NCI-H526 (cell line): ENCODE measurements at places on chromosomes 11 and 22.

DNA sequence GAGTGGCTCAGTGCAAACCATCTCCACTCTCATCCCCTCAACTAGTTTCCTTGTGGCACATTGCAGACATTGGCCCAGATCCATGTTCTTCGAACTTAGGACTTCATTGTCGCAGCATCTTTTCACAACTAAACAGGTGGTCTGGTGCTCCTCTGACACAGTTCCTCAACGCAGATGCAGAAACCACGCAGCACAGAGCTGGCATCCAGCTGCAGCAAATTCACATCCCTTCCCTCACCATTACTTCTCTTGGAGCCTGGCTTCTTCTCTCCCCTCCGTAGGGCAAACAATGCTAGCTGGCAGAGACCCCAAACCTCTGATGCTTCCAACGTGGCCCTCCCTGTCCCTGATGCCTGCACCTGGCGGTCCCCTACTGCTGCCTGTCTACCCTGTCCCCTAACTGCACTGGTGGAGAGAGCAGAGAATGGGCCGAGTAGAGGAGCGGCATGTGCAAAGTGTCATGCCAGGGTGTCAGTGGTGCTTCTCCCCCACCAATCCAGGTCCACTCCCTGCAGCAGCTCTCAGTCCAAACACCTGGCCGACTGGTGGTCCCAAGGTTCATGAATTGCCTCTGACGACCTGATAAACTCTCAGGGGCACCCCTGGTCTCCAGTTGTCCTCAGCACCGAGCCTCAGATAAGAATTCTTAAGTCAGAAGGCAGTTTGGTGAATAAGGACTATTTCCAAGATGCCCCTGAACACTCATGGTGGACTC is 18.1 kb downstream of the TMPRSS13 start:
- DNase-seq, result no peak

DNA sequence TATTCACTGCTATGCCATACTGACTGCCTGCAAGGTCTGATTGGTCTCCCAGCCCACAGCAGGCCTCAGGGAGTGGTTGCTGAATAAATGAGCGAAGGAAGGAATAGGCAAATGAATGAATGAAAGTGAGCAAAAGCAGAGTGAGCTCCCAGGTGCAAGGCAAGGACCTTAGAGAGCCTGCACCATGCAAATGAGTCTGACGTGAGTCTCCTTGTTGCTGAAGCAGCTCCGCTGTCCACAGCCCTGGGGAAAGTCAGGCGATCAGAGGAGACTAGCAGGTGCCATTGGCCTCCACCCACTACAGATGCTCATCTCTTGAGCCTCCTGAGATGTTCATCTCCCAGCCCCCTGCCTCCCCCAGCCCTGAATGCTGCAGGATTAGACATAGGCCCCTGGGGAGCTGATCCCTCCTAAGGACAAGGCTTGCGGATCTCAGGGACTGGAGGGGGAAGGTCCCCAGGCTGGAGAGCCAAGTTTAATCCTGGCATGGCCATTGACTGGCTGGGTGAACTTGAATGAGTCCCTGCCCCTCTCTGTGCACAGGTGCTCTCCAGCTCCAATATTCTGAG is 22.1 kb downstream of the GDPD5 start:
- peak; percentile 73 for DNase-seq

- no peak for DNase-seq
Observed at GRCh38 chr11:14357881-14358728, 878 bp downstream of the RRAS2 start.

- DNase-seq, result no peak
Observed at GRCh38 chr11:86360775-86361395, 13.8 kb upstream of the CCDC81 start.

- DNase-seq, result peak; percentile 36
Observed at GRCh38 chr11:129281471-129282415, 89.6 kb upstream of the ARHGAP32 start.

DNA sequence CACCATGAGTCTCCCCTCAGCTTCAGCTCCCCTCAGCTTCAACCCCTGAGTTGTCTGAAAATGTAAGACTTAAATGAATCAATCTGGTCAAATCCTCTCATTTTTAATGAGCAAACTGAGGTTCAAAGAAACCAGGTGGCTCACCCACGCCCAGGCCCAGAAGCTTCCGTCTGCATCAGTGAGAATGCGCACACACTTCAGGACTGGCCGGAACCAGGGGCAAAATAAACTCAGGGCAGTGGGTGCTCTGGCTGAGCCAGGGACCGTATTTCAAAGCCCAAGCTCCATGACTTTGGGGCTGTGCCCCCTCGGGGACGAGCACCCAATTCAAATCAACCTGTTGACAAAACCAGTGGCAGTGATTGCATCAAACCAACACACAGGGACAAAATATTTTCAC is 3.1 kb downstream of the SULT4A1 start:
- no peak for DNase-seq

- peak; percentile 67 for DNase-seq
Observed at GRCh38 chr22:41280065-41280464, 5.9 kb downstream of the RANGAP1 start.

GRCh38 chr22:36419177-36419911 is 31.6 kb upstream of the MYH9 start:
- DNase-seq, result no peak

GRCh38 chr11:126159719-126160344 is 51.6 kb downstream of the RPUSD4 start:
- peak; percentile 99 for DNase-seq

- DNase-seq, result no peak
Observed at GRCh38 chr11:127037596-127037995, 37.0 kb upstream of the KIRREL3 start.

- DNase-seq, result no peak
Observed at GRCh38 chr22:46834021-46834737, 71.7 kb downstream of the TBC1D22A start.

GRCh38 chr11:65356394-65356972 is 1.9 kb downstream of the TIGD3 start:
- DNase-seq, result no peak

- DNase-seq, result no peak
Observed at GRCh38 chr11:131977854-131978253, 607.4 kb downstream of the NTM start.

DNA sequence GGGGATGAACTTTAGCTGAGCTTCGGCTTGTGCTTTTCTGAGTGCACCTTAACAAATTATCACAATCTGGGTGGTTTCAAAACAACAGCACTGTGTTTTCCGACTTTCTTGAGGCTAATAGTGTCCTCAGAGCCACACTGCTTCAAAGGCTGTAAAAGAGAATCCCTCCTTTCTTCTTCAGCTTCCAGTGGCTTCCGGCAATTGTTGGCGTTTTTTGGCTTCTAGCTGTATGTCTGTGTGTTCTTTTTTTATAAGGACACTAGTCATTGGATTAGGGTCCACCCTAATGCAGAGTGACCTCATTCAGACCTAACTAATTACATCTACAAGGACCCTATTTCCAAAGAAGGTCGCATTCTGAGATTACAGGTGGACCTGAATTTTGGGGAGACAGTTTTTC is 30.6 kb downstream of the KIAA1671 start:
- no peak for DNase-seq

DNA sequence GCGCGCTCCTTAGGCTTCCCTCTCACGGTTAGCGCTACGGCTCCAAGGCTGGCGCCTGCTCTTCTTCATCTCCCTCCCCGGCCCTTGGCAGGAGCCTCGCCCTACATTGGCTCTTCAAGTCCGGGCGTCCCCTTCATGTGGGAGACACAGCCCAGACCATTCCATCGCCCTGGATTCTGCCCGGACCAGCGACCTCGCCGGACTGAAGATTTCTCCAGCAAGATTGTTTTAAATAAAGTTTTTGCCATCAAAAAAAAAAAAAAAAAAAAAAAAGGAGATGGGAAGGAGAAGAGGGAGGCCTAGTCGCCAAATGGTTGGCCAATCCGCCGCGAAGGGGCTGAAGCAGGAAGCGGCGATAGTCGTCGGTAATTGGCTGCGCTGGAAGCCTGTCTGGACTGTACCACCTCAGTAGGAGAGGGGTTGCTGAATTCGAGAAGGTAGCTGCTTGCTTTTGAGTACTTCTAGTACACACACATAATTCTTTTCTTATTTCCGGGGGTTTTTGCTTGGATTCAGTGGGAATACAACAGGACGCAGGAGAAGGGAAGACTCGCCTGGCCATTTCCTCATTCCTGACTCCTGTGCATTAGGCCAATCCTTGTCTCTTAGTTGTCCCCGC is 688 bp upstream of the ZDHHC5 start:
- peak; percentile 99 for DNase-seq

DNA sequence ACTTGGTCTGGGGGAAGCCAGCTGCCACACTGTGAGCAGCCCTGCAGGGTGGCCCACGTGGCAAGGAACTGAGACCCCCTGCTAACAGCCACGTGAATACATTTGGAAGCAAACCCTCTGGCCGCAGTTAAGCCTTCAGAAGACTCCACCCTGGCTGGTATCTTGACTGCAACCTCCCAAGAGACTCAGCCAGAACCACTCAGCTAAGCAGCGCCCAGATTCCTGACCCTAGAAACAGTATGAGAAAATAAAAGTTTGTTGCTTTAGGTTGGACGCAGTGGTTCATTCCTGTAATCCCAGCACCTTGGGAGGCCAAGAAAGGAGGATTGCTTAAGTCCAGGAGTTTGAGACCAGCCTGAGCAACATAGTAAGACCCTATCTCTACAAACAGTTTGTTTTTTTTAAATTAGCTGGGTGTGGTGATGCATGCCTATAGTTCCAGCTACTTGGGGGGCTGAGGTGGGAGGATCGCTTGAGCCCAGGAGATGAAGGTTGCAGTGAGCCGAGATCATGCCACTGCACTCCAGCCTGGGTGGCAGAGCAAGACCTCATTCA is 8.7 kb downstream of the ZMAT5 start:
- DNase-seq, result no peak

- no peak for DNase-seq
Observed at GRCh38 chr11:134196756-134197155, 27.0 kb downstream of the NCAPD3 start.

GRCh38 chr11:279966-280705 is 1.9 kb downstream of the NLRP6 start:
- DNase-seq, result peak; percentile 52

DNA sequence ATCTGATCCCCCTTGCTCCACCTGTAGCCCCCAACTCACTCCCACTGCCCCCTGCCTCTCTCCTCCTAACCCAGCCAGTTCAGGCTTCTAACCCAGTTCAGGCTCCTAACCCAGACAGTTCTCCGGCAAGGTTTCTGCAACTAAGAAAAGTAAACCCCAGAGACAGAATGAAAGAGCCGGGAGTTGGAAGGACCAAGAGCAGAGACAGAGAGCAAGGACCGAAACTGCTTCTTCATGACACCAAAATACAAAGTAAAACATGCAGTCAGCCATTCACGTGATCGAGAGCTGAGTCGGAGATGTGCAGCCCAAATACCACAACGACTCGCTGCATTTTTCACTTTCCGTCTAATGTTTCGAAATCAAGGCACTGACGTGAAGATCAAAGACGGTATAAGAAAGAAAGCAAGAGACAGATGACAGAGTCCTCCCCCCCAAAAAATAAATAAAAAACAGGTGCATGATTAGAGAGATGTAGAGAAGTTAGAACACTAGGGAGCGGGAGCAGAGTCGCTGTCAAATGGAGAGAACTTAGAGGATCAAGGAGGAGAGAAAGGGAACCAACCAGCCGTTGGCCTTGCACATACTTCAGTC is 884 bp downstream of the IL10RA start:
- no peak for DNase-seq

GRCh38 chr11:84541731-84542340 is 1085.3 kb downstream of the DLG2 start:
- no peak for DNase-seq

GRCh38 chr11:16902781-16903378 is 111.3 kb downstream of the PLEKHA7 start:
- DNase-seq, result no peak

DNA sequence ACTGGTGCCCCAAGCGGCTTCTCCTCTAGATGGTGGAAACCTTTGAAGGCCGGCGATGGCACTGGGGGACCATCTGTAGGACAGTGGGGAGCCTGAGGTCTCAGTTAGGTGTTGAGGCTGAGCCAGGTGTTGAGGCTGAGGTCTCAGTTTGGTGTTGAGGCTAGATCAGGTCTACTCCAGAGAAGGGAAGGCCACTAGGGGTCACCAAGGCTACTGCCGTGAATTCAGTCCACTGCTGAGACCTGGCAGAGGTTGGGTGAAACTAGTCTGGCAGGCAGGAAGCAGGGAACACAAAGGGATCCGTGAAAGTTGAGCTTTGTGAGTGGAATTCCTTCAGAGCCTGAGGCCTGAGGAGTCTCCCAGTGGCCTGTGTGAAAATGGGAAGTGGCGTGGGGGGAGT is 123.8 kb upstream of the FGF3 start:
- DNase-seq, result no peak

DNA sequence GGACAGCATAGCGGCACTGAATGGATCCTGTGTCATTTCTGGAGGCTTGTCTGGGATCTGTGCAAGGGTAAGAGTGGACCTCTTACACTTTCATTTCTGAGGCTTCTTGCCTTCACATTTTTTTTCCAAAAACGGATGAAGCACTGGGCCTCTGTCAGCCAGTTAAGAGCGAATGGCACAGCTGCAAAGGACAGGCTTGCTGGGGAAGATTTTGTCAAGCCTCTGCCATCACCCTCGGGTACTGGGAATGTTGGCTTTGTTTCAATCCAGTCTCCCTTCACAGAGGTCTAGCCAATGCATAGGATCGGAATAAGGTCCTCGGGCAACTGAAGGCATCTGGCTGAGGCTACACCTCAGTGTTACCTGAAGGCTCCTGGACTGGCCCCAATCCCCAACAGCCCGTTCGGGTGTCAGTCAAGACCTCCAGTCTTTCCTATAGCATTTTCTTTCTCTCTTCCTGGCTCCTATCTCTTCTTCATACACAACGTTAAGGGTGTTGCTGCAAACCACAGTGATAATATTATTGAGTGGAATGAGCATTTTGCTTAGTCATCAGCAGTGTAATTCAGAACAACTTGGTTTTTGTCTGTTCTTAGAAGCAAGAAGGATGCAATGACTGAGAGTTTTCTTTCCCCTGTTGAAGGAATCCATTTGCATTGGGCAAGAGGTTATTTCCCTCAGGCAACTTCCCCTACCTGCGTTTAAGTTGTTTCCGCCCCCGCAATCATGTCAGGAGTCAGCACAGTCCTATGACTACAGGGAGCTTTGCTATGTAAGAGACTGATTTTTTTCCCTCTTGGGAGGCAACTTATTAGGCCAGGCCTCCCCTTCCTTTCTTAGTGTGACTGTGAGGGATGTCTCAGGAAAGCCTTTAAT is 22.8 kb downstream of the NPAT start:
- no peak for DNase-seq

DNA sequence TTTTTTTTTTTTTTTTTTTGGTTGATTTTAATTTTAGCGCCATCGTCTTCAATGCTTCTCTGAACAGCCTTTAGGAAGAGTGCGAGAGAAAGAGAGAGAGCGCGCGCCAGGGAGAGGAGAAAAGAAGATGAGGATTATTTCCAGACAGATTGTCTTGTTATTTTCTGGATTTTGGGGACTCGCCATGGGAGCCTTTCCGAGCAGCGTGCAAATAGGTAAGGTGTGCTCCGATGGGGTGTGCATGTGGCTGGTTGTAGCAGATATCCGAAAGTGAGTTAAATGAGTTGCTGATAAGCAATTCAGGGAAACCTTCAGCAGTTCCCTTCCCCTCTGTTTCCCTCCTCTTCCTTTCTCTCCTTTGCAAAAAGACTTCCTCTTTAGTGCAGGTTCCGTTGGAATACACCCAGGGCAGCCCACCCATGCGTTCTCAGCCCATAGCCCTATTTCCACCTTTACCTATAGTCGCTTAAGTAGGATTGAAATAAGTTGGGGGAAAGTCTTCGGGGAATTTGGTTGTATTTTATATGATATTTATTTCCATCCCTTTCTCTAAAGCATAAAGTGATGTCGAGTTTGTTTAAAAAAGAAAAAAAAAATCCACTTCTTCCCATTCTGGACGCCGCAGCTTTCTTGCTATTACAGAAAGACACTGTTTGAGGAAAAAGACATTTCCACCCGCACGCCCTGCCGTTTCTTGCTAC is 1.1 kb downstream of the GRIA4 start:
- no peak for DNase-seq

- peak; percentile 39 for DNase-seq
Observed at GRCh38 chr11:105609341-105609781, 512 bp upstream of the GRIA4 start.
